ENCODE measurements at places on chromosomes 13 and 19. TPM values are rescaled to one million over a fixed set of nuclear protein-coding genes. Genes with fewer than 3 reads are reported as not detected.
A peak's percentile ranks its signal among the peaks of the same experiment; 100 is the strongest.

Gene PRR20E
- total RNA-seq = not detected

Gene ZNF160
- total RNA-seq = 24.2 TPM

- DNase-seq = no peak
Measured at GRCh38 chr13:27704681-27705080, 83.0 kb downstream of the POLR1D start.

- DNase-seq = no peak
Measured at GRCh38 chr19:5104871-5105351, 136.0 kb downstream of the KDM4B start.

DNA sequence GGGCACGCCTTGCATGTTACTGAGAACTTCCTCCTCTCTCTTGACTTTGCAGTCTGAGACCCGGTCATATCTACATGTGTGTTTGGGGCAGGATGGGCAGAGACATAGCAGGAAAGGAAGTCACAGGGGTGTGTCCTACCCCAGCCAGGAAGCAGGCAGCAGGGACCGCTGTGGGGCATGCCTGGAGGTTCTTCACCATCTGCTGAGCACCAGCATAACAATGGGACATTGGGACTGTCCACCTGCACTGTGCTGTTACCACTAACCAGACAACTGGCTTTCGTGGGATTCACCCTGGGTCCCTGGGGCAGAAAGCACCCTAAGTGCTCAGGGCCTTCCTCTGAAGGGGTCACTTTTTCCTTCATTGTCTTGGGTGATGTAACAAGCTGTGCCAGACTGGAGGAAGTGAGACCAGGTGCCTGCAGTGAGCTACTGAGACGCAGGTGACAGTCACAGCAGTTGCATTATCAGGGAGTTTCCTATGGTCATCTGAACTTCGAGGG is 2.6 kb upstream of the HAUS5 start:
- no peak for DNase-seq

DNA sequence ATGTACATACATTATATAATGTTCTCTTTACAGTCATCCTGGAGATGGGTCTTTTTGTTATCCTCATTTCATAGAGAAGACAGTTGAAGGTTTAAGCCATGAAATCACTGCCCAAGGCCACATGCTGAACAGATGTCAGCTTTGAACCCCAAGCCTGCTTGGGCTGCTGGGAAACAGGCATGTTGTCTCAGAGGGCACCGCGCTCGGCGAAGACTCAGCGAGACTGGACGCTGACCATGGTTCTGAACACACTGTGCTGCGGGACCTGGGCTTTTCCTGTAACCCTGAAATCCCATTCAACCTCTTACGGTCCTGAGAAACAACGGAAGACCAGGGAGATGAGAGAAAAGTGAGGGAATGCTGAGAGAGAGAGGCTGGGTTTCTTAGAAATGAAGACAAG is 27.3 kb downstream of the LRFN3 start:
- peak; percentile 22 for DNase-seq

DNA sequence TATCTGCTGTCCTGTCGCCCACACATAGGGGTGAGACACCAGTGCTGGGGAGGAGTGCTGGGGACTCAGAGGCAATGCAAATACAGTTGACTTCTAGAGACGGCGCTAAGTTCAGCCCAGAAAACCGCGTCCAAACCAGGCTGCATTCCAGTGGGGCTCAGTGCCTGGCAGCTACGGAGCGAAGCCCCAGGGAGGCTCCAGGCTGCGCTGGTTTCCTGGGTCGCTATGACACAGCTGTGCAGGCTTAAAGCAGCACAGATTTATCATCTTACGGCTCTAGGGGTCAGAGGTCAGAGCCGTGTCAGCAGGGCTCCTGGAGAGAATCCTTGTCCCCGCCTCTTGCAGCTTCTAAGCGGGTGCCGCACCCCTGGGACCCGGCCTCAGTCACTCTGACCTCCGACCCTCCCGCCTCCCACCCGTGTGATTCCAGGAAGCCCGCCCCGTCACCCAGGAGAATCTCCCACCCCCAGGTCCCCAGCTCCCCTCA is 61.6 kb downstream of the ANKRD10 start:
- DNase-seq = no peak
